Right forelimb (tissue), 1 donor: ENCODE measurements at places on chromosomes 16 and 17.

- no peak for DNase-seq
Observed at GRCh38 chr16:66399031-66399430, 28.1 kb upstream of the BEAN1 start.

DNA sequence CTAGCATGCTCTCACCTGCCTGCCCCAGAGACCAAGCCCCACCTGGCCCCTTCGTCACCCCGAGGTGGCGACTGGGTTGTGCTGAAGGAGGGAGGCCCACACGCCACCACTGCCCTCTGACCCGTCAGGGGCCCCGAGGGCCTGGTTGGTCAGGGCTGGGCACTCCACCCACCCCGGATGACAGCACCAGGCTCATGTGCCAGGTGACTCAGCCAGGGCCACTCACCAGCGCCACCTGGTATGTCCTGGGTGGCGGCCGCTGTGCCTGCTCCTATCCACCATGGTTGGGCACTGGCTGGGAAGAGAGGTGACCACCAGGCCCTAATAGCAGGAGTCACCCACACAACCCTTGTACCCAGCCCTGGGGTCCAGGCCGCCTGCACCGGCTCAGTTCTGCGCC is 68.9 kb downstream of the JPH3 start:
- DNase-seq, result no peak

DNA sequence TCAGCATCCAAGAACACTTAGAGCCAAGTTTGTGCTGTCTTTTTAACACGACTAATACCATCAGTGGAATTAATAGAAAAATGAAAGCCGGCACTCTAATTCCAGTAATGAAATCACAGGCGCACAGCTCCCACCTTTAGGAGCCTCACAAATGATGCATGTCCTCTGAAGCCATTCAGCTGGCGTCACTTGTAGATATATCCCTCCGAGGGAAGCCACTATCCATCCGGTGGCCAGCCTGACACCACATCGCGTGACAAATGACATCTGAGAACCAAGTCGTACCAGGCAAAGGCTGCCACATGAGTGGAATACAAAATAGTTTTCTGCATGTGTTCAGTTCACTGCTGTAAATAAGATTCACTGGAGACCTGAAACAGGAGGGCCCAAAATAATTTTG is 205.6 kb downstream of the GRIN2A start:
- DNase-seq, result no peak

GRCh38 chr17:37123941-37124820 is 175.4 kb downstream of the AATF start:
- no peak for DNase-seq

- no peak for DNase-seq
Observed at GRCh38 chr16:29898804-29899515, 390 bp downstream of the SEZ6L2 start.

GRCh38 chr16:49836668-49837067 is 19.2 kb downstream of the ZNF423 start:
- no peak for DNase-seq

- DNase-seq, result no peak
Observed at GRCh38 chr16:66609139-66609510, 4.6 kb downstream of the CMTM3 start.

DNA sequence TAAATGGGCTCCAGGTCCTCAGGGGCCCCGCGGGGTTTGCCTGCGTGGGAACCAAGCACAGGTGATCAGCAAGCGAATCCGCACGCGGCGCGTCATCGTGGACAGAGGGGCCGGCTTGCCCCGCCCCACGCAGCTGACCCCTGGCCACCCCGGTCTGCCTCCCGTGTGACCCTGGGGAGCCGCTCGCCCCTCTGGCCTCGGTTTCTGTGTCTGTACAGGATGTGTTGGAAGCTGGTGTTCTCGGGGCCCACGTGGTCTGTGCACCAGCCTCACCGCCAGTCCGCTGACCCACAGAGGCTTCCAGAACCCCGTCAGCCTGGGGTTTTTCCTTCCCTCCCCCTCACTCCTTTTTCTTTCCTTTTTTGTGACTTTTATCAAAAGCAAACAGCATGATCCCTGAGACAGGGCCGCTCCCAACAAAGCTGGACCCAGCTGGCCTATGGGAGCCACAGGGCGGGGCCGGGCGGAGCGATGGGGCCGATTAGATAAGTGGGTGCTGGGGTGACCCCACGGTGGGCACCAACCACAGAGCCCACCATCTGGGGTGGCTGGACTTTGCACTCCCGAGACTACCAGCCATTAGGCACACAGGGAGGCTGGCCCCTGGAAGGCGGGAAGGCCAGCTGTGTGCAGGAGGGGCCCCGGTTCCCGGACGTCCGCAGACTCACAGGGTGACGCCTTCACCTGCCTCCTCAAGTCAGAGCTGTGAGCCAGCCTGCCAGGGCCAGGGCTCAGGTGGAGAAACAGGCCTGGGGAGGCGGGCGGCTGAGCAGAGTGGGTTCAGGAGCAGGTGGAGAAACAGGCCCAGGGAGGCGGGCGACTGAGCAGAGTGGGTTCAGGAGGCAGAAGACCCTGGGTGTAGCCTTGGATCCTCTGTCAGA is 56.0 kb downstream of the ZFPM1 start:
- DNase-seq, result no peak
